NCI-H82 (cell line): ENCODE measurements at places on chromosomes 7 and 10.
A peak's percentile ranks its signal among the peaks of the same experiment; 100 is the strongest.

DNA sequence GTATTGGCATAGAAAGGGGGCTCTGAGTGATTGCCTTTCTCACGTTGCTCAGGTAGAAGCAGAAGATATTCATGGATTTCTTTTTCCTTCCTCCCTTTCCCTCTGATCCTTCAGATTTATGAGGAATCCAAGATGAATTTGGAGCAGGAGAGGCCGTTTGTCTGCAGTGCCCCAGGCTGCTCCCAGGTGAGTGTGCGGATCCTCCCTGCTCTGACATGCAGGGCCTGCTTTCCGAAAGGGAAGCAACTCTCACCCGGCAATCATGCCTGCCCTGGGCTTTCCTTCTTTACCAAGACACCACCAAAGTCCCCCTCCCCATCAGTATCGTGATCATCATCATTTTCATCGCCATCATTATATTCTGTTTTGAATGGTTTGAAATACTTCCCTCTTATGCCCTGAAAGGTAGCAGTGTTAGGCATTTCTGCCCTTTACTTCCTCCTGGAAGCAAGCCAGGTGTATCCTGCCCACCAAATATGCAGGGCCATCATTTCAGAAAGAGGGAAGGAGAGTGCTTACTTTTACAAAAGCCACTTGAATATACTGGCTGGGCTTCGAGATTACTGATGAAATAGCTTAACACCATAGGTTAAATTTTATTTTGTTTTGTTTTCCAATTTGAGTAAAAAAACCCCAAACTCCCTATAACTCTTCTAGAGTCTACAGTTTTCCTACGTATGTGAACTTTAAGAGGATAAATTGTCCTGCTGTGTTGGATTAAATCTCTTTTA is 75.9 kb downstream of the CREB5 start:
- no peak for DNase-seq

- no peak for DNase-seq
Measured at GRCh38 chr10:62637249-62638061, 167.1 kb upstream of the ADO start.

- DNase-seq, result no peak
Measured at GRCh38 chr10:50585921-50586739, 37.6 kb downstream of the SGMS1 start.

GRCh38 chr10:78727728-78728127 is 341.0 kb upstream of the ZMIZ1 start:
- DNase-seq, result no peak

GRCh38 chr7:45259227-45259596 is 101.6 kb downstream of the RAMP3 start:
- no peak for DNase-seq

GRCh38 chr10:44382131-44382858 is 2.6 kb downstream of the CXCL12 start:
- no peak for DNase-seq

DNA sequence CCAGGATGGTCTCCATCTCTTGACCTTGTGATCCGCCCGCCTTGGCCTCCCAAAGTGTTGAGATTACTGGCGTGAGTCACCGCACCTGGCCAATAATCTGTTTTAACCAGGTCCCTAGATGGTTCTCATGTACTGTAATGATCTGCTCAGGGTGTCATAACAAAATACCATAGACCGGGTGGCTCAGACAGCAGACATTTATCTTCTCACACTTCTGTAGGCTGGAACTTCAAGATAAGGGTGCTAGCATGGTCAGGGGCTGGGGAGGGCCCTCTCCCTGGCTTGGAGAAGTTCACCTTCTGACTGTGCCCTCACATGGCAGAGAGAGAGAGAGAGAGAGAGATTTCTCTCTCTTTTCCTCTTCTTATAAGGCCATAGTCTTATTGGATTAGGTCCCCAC is 279.4 kb upstream of the LYZL1 start:
- DNase-seq, result peak; percentile 38

DNA sequence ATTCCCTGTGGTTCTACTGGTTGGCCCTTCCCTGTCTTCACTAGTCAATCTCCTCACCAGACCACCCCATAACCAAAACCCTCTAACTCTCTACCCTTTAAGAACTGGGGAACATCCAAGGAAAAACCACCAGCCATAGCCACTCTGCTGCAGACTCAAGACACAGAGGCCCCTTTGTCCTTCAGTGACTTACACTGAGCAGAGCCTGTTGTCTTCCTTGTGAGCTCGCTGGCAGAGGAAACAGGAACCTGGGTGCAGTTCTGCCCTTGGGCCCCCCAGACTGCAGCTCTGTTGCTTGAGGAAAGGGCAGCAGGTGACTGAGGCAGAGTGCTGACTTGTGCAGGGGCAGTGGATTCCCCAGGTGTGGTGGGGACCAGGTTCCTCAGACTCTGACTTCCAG is 30.6 kb downstream of the ZC3HAV1 start:
- DNase-seq, result no peak

DNA sequence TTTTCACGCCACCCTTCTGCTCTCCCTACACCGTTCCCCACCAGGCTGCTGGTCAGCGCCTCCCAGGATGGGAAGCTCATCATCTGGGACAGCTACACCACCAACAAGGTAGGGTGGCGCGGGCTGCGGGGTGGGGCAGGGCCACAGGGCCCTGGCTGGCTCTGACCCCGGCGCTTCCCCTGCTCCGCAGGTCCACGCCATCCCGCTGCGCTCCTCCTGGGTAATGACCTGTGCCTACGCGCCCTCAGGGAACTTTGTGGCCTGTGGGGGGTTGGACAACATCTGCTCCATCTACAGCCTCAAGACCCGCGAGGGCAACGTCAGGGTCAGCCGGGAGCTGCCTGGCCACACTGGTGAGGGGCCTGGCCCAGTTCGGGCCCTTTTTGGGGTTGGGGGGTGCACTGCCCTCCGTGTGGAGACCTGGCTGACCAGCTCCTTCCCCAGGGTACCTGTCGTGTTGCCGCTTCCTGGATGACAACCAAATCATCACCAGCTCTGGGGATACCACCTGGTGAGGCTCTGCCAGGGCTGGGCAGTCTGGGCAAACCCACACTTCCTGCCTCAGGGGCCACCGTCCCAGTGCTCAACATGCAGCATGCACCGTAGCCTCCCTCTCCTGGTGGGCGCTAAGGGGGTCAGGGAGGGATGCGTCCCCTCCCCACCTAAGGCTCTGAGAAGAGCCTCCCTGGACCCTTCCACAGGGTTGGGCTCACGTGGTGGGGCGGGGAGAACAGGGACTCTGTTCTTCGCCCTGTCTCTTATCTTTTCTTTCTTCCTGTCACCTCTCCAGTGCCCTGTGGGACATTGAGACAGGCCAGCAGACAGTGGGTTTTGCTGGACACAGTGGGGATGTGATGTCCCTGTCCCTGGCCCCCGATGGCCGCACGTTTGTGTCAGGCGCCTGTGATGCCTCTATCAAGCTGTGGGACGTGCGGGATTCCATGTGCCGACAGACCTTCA is 4.0 kb downstream of the GNB2 start:
- DNase-seq, result no peak

GRCh38 chr7:74398426-74398825 is 55.3 kb upstream of the GTF2IRD1 start:
- no peak for DNase-seq

DNA sequence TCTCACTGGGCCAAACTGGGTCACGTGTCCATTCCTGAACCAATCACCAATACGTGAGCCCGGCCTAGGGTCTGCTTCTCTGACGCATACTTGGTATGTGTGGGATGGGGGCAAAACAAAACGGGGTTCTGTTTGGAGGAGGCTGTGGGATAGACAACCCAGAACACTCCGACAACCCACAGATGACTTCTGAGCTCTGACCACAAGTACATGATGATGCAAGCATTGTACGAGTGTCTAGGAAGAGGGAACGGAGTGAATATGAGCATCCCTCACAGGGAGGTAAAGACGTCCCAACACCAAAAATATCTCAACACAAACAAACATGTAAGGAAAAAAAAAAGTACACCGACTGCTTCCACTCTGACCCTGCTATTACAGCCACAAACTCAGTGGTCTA is 5.6 kb downstream of the DAGLB start:
- DNase-seq, result no peak

GRCh38 chr10:35909121-35909720 is 267.1 kb upstream of the FZD8 start:
- DNase-seq, result no peak

DNA sequence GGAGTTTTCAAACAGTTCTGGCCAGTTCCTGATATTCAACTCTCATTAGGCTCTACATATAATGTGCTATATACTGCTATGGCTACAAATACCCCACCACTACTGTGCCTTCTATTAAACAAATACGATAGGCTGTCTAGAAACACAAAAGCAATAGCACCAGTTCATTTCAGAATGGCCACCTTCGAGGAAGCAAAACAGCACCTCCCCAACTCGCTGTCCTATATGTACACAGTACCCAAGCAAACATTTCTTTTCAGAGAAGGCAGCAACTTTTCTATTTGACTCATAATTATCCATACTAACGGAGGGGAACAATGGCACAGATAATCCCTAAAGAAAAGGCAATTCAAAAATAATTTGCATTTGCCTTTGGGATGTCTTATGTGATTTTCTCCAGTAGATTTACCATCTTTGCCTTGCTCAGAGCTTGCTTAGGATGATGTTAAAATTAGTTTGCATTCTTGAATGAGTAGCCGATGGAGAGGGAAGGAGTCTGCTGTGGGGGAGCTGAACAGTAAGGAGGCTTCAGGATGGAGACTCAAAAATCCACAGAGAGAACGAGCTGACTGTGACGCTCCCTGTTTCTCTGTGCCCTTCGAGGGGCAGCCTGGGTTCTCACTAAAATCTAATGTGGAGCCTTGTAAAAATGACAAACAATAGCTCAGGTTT is 218.7 kb downstream of the FANK1 start:
- DNase-seq, result no peak

DNA sequence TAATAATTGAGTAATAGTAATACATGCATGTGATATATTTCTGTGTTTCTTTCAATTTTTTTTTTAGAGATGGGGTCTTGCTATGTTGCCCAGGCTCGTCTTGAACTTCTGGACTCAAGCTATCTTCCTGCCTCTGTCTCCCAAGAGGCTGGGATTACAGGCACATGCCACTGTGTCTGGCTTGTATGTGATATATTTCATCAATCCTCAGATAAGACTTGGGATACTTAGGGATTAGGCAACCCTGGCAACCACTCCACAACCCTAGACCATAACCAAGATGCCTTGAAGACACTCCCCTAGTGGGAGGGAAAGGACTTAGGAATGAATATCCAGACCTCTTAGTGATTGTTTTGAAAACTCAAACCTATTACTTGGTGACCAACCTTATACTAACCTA is 154.8 kb downstream of the CCDC3 start:
- peak; percentile 28 for DNase-seq

DNA sequence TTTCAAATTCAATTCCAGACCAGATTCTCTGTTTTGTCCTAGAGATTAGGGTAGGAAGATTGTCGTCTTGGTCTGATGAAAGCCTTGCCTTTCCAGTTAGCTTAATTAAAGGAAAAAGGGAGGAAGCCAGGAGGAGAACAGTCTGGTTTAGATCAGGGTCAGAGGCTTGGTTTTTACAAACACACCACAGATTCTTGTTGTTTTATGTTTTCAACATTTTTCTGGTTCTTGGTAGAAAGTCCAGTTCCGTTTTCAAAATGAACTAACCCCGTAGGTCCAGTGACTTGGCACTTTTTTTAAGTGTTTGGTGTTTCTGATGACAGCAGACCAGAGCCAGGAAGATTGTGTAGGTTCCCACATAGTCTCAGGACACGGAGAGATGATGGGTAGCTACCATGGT is 167.1 kb upstream of the INHBA start:
- DNase-seq, result no peak

DNA sequence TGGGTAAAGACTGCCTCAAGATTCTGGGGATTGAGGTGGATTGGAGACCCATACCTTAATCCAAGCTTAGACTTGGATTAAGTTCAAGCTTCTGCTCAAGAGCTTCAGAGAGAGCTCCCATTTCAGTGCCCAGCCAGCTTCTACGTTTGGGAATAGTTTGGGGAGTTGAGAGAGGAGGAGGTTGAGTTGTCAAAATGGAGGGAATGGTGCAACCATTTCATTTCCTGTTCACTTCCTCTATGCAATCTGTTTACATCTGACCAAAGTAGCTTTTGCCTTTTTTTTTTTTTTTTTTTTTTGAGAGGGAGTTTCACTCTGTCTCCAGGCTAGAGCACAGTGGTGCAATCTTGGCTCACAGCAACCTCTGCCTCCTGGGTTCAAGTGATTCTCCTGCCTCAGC is 65.8 kb downstream of the ENTPD1 start:
- no peak for DNase-seq

GRCh38 chr10:51815723-51816122 is 116.3 kb upstream of the CSTF2T start:
- no peak for DNase-seq

- no peak for DNase-seq
Measured at GRCh38 chr7:158431941-158432347, 155.7 kb downstream of the PTPRN2 start.

DNA sequence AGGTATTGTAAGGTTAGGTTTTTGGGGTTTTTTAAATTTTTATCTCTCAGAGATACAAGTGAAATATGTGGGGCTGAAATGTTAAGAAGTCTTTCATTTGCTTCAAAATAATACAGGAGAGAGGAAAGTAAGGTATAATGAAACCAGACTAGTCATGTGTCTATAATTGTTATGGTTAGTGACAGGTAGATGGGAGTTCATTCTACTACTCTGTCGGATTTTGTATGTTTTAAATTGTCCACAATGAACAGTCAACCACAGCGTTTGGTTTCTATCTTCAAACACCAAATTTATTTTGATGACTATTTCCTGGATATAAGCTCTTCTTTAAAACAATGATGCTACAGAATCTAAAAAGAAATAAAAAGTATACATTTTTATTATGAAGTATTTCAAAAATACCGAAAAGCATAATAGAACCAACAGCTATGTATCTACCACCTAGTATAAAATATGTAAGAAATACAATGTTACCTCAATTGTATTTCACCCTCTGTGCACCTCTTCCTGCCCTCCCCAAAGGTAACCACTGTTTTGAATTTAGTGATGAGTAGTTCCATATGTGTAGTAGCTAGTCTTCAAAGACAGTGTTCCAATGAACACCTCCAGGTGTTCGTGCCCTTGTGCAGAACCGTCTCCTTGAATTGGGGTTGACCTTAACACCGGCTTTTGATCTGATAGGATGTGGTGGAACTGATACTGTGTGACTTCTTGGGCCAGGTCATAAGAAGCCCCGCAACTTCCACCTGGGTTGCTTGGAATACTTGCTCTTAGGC is 74.8 kb upstream of the CDK1 start:
- no peak for DNase-seq

DNA sequence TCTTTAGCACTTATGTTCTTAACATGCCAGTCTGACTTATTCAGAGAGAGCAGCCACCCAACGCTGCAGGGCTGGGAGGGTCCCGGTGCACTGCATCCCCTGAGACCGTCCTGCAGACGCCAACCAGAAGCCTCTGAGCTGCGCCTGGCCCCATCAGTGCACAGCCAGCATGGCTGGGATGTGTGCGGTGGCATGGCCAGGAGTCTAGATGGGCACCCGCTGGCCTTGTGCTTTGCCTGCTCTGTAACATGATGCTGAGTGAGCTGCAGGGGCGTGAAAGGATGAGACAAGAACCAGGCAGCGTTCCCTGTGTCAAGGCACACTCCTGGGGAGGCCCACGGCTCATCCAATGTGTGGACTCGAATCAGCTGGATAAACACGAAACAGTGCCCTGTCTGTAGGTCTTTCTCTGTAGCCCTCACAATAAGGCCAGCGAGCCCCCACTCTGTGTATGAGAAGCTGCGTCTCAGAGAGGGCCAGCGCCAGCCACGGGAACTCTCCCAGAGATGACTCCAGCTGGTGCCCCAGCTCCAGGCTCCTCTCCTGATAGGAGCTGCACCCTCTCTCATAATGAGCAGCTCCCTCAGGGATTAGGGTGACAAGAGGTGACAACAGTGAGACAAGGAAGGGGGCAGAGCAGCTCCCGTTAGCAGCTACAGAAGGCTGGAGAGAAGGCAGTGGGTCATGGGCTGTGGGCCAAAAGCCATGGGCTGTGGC is 96.8 kb downstream of the TNS3 start:
- peak; percentile 29 for DNase-seq
